ENCODE measurements at places on chromosomes 11 and 22.

DNA sequence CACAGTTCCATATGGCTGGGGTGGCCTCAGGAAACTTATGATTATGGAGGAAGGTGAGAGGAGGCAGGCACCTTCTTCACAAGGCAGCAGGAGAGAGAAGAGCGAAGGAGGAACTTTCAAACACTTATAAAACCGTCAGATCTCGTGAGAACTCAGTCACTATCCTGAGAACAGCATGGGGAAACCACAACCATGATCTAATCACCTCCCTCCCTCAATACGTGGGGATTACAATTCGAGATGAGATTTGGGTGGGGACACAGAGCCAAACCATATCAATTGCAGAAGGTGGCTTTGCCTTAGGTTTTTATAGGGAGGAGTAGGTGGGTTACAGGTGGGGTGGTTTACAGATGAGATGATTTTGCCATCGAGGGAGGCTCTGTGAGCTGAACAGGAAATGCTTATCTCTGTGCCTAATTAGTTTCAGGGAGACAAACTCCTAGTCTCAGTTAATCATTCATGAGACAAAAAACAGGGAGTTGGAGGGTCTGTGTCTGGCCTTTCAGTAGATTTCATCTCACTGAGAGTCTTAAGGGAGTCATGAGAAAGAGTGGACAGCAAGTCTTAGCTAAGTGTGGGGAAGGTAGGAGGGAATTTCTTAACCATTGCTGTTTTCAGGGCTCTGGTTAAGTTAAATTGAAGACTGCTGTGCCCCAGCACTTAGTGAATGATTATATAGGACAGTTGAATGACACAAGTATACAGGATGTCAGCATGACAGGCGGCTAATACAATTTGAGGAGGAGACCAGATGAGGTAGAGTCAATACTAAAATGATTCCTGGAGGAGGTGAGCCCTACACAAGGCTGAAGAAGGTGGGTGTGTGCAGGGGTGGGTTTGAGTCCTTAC is 47.7 kb downstream of the CWC15 start:
- no peak for DNase-seq

DNA sequence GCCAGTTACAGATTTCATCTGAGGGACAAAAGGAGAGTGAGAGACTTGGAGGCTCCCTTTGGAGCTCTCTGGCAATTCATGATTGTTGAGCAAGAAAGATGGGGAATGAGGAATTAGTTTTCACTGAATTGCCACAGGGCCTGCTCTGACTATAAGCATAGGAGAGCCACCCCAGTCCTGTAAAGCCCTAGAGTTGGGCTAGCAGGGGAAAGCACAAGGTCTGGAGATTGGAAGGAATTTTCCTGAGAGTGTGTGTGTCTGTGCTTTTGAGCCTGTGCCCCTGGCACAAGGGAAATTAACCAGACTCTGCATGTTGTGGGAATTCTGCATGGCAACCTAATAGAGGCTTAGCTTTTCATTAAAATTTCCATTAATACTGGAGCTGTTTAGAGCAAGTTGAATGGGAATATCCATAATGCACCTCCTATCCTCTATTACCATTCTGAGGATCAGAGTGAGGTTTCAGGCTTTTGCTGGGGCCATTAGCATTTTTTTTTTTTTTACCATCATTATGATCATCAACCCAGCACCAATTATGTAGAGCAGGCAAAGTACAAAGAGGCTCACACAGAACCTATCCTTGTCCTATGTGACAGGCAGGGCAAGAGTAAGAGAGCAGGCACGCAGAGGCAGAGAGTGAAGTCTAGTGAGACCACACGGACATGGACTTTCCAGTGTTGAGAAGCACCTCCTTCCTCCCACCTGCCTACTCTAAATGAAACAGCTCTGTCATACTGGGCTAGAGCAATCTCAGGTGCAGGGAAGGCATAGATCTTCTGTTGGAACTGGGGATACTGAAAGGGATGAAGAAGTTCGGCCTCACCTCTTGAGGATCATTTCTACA is 308.5 kb downstream of the ST3GAL4 start:
- no peak for DNase-seq

GRCh38 chr11:46472662-46472994 is 81.1 kb upstream of the CHRM4 start:
- no peak for DNase-seq

DNA sequence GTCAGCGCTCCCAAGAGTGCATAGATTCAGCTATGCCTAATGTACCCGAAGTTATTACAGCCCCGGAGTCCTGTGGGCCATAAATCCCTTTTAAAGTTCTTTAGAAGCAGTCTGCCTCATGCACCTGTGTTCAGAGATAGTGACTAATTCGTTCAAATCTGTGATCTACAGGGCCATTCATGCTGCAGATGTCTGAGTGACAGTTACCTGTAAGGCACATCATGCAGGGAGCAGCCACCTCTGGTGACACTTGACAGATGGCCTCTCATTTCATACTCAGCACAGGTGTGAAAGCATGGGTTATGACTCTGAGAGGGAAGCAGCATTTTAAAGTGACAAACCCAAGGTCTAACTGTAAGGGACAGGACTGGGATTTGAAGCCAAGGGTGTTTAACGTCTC is 2.4 kb upstream of the E2F8 start:
- DNase-seq = no peak

DNA sequence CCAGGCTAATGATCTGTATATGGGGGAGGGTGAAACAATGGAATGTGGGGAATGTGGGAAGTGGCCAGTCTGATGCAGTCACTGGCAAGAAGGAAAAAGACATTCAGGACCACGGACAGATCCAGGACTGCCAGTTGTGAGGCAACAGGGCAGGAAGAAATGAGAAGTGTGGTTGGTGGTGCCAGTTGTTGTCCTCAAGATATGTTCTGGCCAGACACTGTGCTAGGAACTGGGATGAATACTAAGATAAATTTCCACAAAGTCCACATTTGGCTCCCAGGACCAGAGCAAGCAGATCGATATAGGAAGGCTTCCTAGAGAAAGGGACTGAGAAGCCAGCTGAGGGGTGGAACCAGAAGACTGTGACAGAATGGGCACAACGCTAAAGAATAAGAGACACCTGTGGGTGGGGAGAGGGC is 6.8 kb upstream of the TPBGL start:
- no peak for DNase-seq

GRCh38 chr22:42745118-42745517 is 24.4 kb upstream of the A4GALT start:
- no peak for DNase-seq

DNA sequence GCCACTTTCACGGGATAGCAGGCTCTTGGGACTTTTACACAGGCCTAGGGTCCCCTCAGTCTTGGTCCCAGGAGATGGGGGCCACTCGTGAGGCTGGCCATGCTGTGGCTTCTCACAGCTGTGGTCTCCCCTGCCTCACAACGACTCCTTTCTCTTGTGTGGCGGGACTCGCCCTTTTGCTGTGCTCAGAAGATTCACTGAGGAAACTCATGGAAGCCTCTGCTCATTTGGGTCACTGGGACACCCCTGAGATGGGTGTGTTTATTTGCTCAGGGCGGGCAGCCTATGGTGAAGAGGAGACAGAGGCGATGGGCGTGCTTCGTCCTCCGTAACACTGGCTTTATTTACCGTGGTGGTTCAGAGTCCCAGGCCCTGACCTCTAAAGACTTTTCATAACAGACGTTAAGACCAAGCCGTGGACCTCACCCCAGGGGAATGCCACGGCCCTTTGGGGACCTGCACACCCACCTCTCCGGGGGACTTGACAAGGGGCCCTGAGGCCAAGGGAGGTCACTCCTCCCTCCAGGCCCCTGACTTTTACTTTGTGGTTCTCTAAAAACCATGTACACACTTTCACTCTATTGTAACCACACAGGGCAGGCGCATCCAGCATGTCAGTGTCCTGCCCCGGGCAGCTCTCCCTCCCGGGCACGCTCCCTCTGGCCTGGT is 15.5 kb downstream of the TEF start:
- no peak for DNase-seq

DNA sequence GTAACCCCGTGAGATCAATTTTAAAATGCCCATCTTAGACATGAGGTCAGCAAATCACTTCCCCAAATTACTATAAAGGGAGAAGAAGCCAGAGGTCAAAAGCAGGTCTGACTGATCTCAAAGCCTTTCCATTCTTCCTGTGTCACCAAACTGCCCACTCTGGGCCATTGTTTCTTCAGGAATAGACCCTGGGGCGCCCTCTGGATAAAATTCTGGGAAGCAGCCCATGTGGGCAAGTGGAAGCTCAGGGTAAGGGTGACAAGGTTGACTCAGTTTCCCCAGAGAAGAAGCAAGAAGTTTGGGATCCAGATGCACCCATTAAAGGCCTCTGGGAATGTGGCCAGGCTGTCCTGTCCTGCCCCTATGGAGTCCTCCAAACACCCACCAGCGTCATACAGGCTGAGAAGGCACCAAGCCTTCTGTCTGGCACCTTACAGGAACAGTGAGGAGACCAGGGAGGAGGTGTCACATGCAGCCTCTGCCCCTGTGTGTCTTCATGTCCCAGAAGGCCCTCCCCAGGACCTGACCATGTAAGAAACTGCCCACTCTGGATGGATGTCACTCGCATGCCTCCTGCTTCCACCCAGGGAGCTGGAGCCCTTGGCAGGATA is 50.1 kb downstream of the CHST1 start:
- no peak for DNase-seq

DNA sequence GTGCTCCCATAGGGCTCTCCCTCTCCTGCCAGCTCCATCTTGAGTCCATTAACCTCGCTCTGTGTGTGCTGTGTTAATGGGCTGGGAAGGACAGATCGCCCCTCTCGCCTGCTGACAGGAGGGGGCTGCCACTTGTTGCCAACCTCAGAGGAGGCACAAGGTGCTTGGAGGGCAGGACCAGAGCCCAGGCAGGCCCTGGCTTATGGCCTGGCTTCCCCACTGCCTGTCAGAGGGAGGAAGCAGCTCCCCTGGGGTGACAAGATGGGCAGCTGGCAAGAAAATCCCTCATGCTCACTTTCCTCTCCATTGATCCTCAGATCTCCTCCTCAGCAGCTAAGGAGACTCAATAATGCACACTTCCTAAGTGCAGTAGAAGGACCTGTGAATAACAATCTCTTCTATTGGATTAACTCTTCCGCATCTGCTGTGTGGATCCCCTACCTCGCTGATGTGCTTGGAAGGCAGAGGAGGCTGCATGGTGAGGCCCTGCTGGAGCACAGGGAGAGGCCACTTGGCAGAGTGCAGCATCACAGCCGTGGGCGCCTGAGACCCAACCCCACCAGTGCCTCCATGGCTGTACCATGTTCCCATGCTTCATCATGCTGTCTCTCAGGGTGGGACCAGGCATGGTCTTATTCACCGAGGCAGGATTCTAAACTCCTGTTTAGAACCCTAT is 70.3 kb downstream of the TRIM29 start:
- no peak for DNase-seq

DNA sequence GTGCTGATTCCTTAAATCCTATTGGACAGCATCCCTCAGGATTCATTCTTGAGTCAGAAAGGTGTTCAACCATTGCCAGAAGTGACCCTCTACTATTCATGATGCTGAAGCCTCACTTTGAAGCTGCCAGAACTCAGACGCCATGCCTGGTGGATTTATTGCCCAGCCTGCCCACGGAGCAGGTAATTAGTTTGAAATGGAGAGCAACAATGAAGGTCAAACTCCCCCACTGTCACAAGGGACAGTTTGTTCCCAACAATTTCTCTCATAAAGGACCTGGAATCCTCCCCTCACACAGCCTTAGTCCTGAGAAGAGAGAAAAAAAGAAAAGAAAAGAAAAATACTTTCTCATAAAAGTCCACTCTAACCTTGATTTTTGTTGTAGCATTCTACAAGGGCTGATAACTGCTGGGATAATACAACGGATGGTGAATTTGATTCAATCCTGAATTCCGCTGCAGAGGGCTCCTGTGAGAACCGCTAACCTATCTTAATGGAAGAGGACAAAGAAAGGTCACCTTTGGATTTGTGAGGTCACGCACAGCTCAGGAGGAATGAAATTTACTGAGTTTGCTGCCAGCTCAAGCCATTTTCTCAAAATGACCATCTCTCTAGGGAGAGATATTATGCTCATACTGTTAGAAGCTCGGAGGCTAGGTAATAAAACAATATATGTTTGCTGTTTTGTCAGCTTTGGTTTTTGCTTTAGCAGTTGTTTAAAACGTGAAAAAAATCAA is 161.6 kb upstream of the SYN3 start:
- no peak for DNase-seq

DNA sequence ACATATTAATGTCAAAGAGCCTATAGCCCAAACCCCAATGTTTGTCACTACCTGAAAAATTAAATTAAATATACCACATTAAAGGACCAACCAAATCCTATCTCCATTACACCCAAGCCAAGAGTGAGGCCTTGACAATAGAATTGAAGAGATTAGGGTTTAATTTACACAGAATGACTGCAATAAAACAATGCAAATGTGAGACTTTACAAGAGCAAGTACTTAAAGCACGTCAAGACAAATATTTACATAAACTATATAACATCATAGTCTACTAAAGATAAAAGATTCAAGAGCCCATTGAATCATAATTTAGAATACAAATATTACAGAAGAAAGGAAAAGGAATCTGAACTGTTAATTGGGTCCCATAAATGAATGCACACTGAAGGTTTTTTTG is 85.6 kb downstream of the CADM1 start:
- DNase-seq = no peak

- DNase-seq = no peak
These were observed 37.4 kb upstream of the NCR3LG1 start for GRCh38 chr11:17314232-17314547.

DNA sequence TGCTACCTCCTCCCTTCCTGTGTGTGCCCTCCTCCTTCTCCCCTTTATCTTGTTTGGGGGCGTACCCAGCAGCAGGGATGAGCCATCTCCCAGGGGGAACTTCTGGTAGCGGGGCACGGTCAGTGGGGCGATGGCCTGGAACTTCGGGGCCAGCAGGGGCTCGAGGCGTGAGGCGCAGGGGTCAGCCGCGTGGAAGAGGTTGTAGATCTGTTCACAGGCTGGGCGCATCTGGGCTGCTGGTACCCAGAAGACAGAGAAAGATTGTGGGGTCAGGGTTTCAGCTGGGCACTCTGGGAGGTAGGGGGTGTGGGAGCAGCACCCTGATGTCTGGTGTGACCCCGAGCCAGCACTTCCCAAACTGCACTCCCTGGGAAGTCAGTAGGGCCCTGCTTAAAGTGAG is 9.1 kb downstream of the PITPNM1 start:
- no peak for DNase-seq

GRCh38 chr11:123475469-123475868 is 45.4 kb downstream of the GRAMD1B start:
- DNase-seq = no peak

DNA sequence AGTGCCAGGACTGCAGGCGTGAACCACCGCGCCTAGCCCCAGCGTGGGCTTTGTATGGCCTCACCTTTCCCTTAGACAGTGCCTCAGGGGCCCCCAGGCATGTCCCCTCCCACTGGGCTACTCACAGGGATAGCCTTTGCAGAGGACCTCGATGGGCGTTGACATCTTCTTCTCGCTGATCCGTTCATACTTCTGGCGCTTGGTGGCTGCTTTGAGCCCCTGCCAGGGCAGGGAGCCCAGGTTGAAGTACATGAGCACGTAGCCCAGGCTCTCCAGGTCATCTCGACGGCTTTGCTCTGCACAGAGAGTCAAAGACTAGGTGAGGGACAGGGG is 17.5 kb downstream of the CSNK1E start:
- DNase-seq = no peak

DNA sequence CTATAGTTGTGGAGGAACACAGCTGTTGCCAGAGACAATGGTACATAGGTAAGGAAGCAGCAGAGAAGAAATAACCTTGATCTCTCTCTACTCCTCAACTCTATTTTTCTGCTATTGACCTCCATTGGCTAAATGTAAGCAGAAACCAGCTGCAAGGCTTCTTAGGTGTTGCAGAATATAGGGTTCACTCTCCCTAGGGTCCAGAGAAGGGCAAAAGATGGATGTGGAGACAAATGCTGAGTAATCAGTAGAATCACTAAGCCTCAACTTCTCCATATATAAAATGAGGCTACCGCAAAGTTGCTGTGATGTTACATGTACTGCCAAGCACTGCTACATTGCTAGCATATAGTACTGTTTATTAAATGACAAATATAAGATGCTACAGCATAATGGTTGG is 120.6 kb downstream of the PDE3B start:
- DNase-seq = no peak

All from NCI-H1930 (cell line).